ENCODE measurements at places on chromosomes 11 and 22.

- DNase-seq = no peak
These were observed 348.7 kb downstream of the ETS1 start for GRCh38 chr11:128238521-128239265.

DNA sequence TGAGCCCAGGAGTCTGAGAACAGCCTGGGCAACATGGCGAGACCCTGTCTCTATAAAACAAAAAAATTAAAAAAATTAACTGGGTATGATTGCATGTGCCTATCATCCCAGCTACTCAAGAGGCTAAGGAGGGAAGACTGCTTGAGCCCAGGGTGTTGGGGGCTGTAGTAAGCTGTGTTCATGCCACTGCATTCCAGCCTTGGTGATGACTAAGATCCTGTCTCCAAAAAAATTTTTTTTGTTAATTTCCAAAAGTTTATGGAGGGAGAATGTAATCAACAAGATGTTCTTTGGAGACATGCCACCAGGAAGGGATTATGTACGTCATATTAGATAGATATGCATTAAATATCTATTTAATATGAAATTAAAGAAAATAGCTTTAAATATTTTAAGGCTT is 267.5 kb downstream of the SBF2 start:
- DNase-seq = no peak

GRCh38 chr11:127056338-127056971 is 55.9 kb upstream of the KIRREL3 start:
- DNase-seq = no peak

- no peak for DNase-seq
These were observed 24.2 kb downstream of the KREMEN1 start for GRCh38 chr22:29096736-29097669.

GRCh38 chr11:32388871-32389770 is 46.2 kb downstream of the WT1 start:
- no peak for DNase-seq

DNA sequence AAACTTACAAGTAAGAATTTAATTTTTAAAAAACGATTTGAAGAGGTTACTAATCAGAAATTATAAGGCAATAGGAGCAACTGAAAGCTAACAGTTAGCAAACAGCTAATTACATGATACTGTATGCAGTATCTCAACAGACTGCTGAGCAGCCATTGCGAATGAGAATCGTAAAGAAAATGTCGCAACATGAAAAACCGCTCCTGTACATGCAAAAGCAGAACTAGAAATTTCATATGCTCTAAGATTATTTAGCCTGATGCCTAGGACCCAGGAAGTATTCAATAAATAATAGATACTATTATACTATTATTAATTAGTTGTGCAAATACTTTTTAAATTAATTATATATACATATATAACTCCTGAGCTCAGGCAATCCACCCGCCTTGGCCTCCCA is 48.7 kb upstream of the EP300 start:
- DNase-seq = no peak

DNA sequence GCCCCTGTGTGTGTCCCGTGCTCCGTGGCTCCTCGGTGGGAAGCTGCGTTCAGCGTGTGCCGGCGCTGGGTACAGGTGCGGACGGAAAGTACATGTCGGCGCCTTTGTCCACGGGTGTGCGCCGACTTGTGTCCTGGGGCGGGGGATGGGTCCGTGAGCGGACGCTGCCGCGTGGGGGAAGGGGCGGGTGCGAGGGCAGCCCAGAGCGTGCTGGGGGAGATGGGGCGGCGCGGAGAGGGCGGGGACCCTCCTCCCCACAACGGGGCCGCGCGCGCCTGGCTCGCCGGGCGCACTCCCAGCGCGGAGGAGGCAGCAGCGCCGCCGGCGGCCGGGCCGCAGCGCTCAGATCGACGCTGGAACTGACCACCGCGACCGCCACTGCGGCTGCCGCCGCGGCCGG is 33.6 kb upstream of the RELT start:
- DNase-seq = no peak

DNA sequence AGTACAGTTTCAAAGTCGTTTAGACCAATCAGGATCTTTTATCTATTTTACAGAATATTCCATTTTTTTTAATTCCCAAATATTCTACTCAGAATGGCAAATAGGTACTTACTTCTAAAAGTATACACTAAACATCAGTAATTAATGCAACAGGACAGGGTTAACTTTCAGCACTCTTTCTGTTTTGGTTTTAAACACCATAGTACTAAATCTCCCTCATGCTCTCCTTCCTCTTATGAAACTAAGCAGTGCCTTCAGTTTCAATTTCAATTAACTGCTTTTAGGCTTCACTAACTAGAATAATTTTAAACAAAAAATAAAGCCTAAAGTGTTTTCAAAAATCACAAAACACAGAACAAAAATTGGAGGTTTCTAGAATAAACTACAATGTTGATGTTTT is 57.9 kb downstream of the NOX4 start:
- no peak for DNase-seq

GRCh38 chr11:23861615-23862014 is 635.2 kb upstream of the LUZP2 start:
- no peak for DNase-seq

GRCh38 chr11:109745996-109746625 is 324.1 kb downstream of the C11orf87 start:
- DNase-seq = no peak

DNA sequence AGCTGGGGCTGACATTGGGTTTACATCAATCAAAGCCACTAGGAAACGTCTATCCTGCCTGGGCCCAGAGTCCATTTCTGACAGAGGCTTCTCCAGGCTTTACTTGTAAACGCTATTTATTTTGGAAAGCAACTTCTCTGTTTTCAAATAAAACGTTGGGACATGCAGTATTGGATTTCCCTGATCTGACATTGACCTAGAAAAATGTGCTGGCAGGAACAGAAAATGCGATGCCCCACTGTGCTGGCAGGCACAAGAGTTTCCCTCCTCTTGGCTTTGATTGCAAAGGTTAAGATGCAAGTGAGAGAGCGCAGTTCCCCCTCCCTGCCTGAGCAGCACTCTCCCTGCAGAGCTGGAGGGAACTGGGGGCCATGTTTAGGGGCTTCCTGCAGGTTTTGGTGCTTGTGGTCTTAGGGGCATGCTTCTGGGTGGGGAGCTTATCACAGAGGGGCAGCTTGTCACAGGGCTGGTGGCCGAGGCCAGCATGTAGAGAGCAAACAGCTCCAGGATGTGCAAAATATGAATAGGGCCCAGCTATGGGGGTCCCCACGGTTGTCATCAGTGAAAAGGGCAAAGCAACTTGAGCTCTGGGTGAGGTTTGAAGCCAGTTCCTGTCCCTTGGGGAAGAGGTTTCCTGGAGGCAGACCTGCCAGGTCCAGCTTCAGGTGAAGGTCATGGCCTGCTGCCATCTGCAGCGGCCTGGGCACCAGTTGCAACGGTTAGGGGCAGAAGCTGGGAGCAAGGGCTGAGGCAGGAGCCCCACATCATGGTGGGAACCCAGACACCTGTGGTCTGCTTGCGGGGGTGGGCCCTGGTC is 42.3 kb upstream of the DKK3 start:
- DNase-seq = no peak

All from spleen (tissue), 13 donors.